ENCODE measurements at places on chromosomes 2 and 18.

DNA sequence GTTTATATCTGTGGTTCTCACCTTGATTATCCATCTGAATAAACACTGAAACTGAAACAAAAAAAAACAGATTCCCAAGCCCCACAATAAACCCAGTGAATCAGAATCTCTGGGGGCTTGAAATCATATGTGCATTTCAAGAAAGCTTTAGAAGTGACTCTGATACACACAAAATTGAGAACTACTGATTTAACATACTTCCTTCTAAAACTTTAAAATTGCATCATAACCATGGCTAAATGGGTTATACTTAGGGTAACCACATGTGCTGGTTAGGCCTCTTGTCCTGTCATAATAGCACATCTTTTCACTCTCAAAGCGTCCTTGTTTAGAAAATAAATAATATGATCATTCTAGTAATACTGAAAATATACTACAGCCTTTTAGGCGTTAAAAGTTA is 100.9 kb downstream of the ATAD2B start:
- DNase-seq: no peak

- DNase-seq: no peak
Measured at GRCh38 chr2:190340369-190340768, 3.0 kb upstream of the INPP1 start.

DNA sequence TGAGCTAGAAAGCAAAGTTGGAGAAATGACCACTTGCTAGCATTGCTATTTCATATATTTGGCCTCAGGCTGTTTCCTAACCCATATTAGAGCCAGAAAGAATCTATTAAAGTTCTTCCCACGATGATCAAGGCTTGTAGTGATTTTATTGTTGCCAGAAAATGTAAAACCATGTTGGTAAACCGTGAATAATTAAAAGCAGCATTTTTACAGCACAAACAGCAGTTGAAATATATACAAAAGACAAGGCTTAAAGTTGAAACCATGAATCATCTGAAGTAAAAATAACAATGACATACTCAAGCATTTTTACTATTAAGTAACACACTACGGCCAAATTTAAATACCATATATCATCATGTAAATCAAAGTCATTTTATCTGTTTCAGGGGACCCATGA is 27.7 kb upstream of the DSC3 start:
- DNase-seq: no peak

GRCh38 chr2:229586012-229586411 is 128.3 kb downstream of the DNER start:
- DNase-seq: no peak

Data from SK-N-MC (cell line).